CD8-positive, alpha-beta memory T cell (primary cell): ENCODE measurements at places on chromosomes 6 and 20.

GRCh38 chr6:43606019-43606418 is 23.0 kb downstream of the GTPBP2 start:
- no peak for DNase-seq
- H3K27me3 ChIP-seq = no peaks in the 10 kb centered on the region
- H3K27ac ChIP-seq = no peak overlapping the region
- no peaks in the 10 kb centered on the region for H3K4me1 ChIP-seq

DNA sequence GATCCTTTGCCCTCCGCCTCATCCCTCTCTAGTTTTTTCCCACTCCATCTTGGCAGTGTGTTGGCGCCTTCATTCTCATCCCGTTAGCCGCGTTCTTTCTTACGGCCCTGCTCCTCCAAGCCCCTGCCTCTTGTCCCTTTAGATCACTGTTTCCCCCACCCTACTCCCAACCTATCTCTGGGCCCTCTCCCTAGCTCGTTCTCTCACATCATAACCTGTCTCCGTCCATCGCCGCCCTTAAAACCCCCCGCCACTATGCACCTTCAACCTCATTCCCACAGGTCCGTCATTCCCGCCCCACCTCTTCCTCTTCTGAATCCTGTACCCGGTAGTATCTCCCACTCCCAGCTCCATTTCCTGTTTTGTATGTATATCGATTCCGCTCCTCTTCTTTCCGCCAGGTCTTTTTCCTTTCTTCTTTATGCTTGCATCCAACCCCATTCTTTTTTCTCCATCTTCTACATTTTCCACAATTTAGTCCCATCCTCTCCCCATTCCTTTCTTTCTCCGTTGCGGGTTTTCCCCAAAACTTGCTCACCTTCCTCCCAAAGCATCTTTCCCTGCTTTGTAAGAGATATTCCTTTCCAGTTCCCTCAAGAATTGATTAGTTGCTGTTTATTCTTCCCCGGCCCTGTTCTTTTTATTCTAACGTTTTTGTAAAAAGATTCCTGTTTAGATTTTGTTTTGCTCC is 671 bp downstream of the EFHC1 start:
- no peak for DNase-seq
- peak overlapping the region; percentile 90 for H3K4me3 ChIP-seq
- H3K27me3 ChIP-seq = no peaks in the 10 kb centered on the region
- no peaks in the 10 kb centered on the region for H3K36me3 ChIP-seq
- H3K4me1 ChIP-seq = peaks cover 24% of the 10 kb centered on the region

DNA sequence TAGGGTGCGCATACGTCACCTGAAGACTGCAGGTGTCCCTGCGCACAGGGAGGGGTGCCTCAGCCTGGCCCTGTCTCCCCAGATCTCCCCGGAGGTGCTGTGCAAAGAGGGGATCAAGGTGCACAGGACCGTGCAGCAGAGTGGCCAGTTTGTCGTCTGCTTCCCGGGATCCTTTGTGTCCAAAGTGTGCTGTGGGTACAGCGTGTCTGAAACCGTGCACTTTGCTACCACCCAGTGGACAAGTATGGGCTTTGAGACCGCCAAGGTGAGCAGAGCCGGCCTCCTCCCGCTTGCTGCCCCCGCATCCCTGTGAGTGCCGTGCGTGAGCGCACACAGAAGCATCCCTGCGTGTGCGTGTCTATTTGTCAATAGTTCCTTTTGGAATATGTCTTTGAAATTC is 150.7 kb downstream of the DTNBP1 start:
- no peaks in the 10 kb centered on the region for H3K4me1 ChIP-seq
- DNase-seq = no peak
- H3K4me3 ChIP-seq = no peak overlapping the region
- H3K27ac ChIP-seq = no peak overlapping the region

DNA sequence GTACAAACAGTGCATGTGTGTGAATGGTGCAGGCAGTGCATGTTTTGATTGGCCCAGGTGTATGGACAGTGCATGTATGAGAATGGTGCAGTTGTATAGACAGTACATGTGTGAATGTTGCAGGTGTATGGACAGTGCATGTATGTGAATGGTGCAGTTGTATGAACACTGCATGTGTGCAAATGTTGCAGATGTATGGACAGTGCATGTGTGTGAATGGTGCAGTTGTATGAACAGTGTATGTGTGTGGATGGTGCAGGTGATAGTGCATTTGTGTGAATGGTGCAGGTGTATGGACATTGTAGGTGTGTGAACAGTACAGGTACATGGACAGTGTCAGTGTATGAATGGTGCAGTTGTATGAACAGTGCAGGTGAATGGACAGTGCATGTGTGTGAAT is 4.0 kb upstream of the KLHL31 start:
- no peak for DNase-seq
- H3K4me1 ChIP-seq = no peaks in the 10 kb centered on the region
- no peak overlapping the region for H3K27ac ChIP-seq
- no peak overlapping the region for H3K4me3 ChIP-seq

DNA sequence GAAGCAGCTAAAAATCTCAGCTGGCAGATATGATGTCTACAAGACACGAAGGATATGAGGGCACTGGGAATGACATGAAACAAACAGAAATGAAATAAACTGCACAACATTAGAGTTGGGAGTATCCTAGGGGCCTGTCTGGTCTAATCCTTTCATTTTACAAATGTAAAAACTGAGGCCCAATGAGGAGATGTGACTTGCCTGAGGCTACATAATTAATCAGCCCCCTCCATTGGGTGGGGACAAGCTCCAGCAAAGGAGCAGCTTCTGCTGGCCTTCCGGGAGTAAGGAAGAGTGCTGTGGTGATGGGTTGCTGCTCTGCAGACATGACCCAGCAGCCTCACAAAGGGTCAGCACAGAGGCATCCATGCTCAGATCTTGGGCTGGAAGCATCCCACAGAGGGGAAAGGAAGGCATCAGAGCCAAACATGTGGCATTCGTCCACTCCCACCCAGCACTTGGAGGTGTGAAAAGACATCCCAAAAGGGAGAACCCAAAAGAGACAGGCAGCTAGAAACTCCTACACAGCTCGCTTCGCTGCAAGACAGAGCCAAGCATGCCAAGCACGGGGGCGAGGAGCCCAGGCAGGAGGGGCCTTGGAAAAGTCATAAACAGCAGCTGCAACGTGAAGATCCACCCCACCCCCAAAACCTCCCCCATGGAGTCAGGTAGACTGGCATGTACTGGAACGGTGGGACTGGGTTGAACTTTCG is 183.7 kb downstream of the UNC5CL start:
- no peaks in the 10 kb centered on the region for H3K4me1 ChIP-seq
- DNase-seq = no peak
- no peaks in the 10 kb centered on the region for H3K27me3 ChIP-seq
- H3K4me3 ChIP-seq = no peak overlapping the region
- no peak overlapping the region for H3K27ac ChIP-seq
- H3K36me3 ChIP-seq = no peaks in the 10 kb centered on the region

DNA sequence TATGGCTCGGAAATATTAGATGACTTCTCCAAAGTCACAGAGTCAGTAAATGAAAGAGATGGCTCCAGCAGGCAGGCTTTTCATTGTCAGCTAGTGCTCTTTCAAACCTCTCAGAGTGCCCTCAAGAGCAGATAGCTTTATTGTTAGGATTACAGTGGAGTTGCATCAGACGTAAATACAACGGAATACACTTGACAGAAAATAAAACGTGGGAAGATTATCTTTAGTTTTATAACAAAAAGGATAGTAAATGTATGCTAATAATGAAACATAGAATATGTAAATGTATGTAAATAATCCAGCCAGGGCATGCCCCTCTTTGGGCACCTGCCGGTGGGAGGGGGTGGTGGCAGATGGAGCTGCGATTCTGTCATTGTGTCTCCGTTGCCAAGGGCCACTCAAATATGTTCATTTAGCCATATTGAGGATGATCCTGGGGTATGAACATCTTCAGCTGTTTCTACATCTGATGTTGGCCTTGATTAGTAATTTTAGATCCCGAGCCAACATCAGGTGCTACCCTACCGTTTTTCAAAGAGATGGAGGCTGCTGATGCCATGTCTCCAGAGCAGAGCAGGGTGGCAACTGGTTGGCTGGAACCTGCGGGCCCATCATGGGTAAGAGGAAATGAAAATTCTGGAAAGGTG is 358.3 kb upstream of the SULF2 start:
- no peaks in the 10 kb centered on the region for H3K27me3 ChIP-seq
- no peak for DNase-seq
- no peaks in the 10 kb centered on the region for H3K36me3 ChIP-seq
- H3K4me1 ChIP-seq = no peaks in the 10 kb centered on the region

DNA sequence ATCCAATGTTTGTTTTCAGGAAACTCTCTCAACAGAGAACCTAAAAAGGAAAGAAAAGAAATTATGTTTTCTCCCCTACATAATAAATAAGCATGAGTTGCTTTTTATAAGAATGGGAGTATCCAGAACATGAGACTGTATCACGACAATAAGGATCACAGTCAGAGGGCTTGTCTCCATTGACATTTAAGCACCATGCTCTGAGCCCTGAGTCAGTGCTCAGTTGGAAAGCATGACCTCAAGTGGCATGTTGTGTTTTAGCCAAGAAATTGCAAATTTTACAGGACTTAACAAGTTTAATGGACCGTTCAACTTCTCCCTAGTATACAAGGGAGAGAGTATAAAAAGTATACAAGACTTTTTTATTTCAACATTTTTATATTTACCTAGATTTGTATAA is 431.6 kb downstream of the GJA1 start:
- H3K4me3 ChIP-seq = no peak overlapping the region
- H3K36me3 ChIP-seq = no peaks in the 10 kb centered on the region
- no peak overlapping the region for H3K27ac ChIP-seq
- H3K27me3 ChIP-seq = no peaks in the 10 kb centered on the region
- DNase-seq = no peak

DNA sequence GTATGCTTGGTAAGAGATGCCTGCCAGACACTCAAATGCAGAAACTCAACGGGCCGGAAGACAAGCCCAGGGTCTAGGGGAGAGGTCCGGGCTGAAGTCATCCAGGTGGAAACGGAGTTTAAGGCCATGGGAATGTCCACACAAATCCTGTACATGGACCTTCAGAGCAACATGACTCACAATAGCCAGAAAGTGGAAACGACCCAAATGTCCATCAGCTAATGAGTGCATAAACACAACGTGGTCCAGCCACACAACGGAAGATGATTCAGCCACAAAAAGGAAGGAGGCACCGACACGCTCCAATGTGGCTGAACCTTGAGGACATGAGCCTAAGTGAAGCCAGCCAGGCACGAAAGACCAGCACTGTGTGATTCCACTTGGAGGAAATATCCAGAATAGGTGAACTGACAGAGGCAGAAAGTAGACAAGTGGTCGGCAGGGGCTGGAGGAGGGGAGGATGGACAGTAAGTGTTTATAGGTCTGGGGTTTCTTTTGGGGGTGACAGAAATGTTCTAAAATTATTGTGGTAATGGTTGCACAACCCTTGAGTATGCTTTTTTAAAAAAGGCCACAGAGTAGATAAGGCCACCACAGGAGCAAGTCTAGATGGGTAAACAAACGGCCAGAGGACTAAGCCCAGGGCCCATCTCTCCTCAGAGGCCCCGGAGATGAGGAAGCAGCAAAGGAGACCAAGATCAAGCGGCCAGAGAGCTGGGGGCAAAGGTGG is 105.6 kb downstream of the PREX1 start:
- peak overlapping the region; percentile 24 for H3K27ac ChIP-seq
- no peak for DNase-seq
- peaks cover 31% of the 10 kb centered on the region for H3K36me3 ChIP-seq
- peaks cover 58% of the 10 kb centered on the region for H3K4me1 ChIP-seq
- no peaks in the 10 kb centered on the region for H3K27me3 ChIP-seq

DNA sequence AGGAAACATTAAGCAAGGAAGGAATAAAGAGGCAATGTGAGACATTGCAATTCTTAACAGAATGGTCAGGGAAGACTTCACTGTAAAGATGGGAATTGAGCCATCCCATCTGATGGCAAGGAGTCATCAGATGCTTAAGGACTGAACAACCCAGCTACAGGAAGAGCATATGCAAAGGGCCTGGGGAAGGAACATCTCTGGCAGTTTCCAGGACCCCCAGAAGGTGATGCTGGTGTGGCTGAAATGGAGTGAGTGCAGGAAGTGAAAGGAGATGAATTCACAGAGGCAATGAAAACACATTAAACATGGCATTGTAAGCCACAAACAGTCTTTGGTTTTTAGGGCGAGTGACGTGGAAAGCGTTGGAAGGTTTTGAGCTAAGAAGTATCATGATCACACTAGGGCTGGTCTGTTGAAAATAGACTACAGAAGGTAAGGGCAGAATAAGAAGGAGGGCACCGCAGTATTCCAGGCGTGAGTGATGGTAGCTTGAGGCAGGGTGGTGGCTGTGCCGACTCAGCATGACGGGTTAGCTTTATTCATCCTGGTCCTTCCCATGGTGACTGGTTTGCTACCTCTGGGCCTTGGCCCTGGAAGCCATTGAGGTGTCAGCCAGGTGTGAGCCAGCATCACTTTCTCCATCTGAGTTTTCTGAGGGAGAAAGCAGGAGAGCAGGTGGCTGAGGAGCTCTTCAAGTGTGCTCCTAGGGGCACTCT is 6.8 kb downstream of the BTN2A1 start:
- peaks cover 36% of the 10 kb centered on the region for H3K4me1 ChIP-seq
- no peak for DNase-seq
- no peak overlapping the region for H3K4me3 ChIP-seq
- peaks cover 71% of the 10 kb centered on the region for H3K36me3 ChIP-seq
- no peak overlapping the region for H3K27ac ChIP-seq

- H3K36me3 ChIP-seq = no peaks in the 10 kb centered on the region
- H3K4me3 ChIP-seq = no peak overlapping the region
- H3K27ac ChIP-seq = no peak overlapping the region
- no peaks in the 10 kb centered on the region for H3K4me1 ChIP-seq
- DNase-seq = no peak
Observed at GRCh38 chr6:140460267-140460666, 1085.8 kb upstream of the CITED2 start.

- no peak overlapping the region for H3K27ac ChIP-seq
- H3K36me3 ChIP-seq = no peaks in the 10 kb centered on the region
- no peak for DNase-seq
- no peaks in the 10 kb centered on the region for H3K4me1 ChIP-seq
- H3K27me3 ChIP-seq = no peaks in the 10 kb centered on the region
- H3K4me3 ChIP-seq = no peak overlapping the region
Observed at GRCh38 chr20:36878941-36879340, 3.0 kb downstream of the TLDC2 start.

DNA sequence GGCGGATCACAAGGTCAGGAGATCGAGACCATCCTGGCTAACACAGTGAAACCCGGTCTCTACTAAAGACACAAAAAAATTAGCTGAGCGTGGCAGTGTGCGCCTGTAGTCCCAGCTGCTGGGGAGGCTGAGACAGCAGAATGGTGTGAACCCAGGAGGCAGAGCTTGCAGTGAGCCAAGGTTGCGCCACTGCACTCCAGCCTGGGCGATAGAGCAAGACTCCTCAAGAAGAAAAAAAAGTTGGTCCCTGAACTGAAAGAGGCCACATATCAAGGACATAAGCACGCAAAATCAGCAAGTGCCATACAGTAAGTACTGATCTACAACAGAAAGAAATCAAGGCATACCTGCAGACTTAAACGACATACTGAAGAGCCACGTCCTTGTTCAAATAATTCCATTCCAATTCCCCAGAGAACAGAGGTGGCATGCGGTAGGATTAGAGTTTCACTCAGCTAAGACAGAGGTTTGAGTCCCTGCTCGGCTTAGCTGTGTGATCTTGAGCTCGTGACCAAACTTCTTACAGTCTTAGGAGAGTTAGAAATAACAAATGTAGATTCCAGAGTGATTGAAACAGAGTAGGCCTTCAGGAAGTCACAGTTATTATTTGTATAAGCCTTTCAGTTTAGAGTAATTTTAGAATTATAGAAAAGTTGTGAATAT is 29.2 kb downstream of the B4GALT5 start:
- H3K27ac ChIP-seq = no peak overlapping the region
- no peak for DNase-seq
- no peak overlapping the region for H3K4me3 ChIP-seq
- no peaks in the 10 kb centered on the region for H3K27me3 ChIP-seq
- no peaks in the 10 kb centered on the region for H3K36me3 ChIP-seq
